ENCODE measurements at places on chromosomes 12 and 14. TPM values are rescaled to one million over a fixed set of nuclear protein-coding genes. Genes with fewer than 3 reads are reported as not detected.

DNA sequence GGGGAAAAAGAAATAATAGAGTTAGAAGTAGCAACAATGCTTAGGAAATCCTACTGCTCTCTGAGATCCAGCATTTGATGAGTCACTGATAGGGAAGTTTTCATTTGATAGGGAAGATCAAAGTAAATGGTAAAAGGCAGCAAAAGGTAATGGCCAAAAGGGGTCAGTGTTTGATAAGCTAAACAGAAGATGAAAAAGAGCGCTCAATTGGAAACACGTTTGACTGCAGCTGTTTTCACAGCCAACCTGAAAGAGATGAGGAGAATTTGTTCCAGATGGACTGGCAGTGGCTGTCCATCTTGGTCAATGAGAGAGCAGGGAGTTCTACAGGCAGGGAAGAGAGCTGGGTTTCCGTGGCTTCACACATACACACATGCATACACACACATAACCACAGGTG is 264.2 kb downstream of the TMEM132C start:
- DNase-seq, result no peak

- no peak for DNase-seq
Measured at GRCh38 chr14:80415636-80416035, 204.3 kb upstream of the DIO2 start.

DNA sequence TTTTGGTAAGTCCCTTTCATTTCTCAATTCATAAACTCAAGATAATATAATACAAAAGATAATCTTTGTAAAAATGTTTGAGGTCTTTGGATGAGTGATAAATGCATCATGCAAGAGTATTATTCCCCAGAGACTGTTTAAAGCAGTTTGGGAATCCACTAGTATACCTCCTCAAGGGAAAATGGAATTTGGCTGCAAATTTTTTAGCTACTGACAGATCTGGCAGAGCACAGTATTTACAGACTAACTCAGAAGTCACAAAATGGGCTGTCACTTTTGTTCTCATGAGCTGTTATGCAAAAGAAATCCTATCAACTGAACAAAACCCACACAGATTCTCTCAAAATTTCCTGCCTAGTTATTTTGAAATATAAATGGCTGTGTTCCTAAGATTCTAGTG is 9.9 kb downstream of the SPIC start:
- DNase-seq, result no peak

DNA sequence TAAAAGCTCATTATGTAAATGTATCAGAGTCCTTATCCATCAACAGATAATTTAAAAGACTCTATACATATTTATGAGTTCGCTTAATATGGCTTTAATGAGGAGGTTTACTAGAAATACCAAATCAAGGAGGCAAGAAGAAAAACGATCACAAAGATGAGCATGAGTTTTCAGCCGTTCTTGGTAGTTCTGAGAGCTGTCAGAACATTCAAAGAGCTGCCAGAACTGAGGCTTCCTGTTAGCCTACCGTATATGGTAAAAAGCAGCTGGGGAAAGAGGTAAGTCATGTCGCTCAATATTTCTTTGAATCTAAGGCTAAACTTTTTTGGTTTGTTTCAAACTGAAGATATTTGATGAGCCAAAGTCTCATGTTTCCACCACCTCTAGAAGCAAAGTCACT is 115.3 kb upstream of the PLXNC1 start:
- no peak for DNase-seq

SLC39A2 gene
- total RNA-seq, result not detected

DNA sequence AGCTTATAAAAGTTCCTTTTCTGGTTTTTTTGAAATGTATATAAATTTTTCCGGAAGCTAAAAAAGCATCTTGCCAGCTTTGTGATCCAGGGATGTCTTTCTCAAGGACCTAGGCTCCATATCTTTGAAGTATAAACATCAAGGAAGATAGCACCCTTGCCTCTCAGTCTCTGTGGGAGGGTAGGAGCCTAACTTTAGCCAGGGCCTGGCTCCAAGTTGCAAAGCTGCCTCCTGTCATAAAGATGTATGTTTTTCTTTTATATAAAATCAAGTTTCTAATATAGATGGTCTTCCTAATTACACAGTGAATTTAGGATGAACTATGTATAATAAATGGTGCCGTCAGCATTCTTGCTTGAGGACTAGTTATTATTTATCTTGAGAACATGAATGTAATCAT is 612.6 kb upstream of the USP15 start:
- DNase-seq, result no peak

VPS37B gene
- 15.0 TPM for total RNA-seq

- DNase-seq, result no peak
Measured at GRCh38 chr14:95045106-95045701, 112.1 kb downstream of the DICER1 start.

DNA sequence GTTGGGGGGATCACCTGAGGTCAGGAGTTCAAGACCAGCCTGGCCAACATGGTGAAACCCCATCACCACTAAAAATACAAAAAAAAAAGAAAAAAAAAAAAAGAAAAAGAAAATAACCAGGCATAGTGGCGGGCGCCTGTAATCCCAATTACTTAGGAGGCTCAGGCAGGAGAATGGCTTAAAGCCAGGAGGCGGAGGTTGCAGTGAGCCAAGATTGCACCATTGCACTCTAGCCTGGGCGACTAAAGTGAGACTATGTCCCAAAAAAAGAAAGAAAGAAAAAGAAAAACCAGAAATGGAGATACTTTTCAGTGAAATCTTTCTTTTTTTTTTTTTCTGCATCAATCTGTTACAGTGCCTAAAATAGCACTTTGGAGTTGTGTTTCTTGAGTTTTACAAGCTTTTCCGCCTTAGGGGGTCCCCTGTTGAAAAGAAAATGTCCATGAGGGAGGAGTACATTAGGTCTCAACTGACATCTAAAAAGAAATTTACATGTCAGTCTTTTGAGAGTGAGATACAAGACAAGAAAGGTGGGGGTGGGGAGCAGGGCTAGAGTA is 82.9 kb upstream of the VASH1 start:
- DNase-seq, result no peak

- no peak for DNase-seq
Measured at GRCh38 chr12:24875014-24875413, 73.9 kb downstream of the BCAT1 start.

POU6F1 gene
- total RNA-seq, result 0.74 TPM

DNA sequence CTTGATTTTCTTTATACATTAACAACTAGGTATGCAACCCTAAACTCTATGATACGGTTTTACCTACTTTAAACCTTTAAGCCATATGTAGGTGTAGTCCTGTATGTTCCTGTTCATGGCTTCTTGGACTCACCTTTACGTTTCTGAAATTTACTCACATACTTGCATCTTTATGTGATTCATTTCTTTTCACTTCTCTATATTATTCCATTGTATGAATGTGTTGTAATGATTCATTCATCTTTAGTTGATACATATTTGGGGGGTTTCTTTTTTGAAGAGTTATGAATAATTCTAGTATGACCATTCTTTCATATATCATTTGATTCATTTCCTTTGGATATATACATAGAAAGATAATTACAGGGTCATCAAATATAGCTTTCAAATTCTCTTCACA is 2.4 kb upstream of the TAS2R50 start:
- no peak for DNase-seq

GRCh38 chr12:15520844-15521243 is 198.5 kb downstream of the PTPRO start:
- DNase-seq, result no peak

- no peak for DNase-seq
Measured at GRCh38 chr14:89243286-89243685, 173.7 kb downstream of the FOXN3 start.

USP44 gene
- total RNA-seq, result 0.27 TPM

GRCh38 chr12:67520606-67521005 is 127.9 kb upstream of the DYRK2 start:
- peak; percentile 10 for DNase-seq

DNA sequence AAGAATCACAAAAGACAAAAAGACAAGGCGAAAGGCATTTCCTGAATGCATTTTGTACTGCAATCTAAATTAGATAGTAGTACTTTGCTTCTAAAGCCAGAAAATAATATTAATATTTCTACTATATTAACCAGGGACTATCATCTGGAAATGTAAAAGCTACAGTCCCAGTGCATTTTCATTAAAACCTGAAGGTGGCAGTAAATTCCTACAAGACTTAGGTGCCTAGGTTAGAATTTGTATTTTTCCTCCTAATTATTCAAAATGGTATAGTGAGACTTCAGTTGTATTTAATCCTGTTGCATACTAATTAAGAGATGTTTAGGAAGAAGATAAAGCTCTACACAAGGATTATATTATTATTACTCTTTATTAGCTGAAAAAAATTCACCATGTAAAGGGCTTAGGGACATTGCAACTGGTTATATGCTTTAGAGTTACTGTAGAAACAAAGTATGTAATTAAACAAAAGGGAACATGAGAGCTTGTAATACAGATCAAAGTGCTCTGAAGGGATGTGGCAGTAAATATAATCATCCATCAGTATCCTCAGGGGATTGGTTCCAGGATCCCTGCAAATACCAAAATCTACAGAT is 53.6 kb downstream of the BRMS1L start:
- DNase-seq, result no peak

GRCh38 chr12:101859664-101860607 is 17.4 kb upstream of the DRAM1 start:
- DNase-seq, result no peak

DNA sequence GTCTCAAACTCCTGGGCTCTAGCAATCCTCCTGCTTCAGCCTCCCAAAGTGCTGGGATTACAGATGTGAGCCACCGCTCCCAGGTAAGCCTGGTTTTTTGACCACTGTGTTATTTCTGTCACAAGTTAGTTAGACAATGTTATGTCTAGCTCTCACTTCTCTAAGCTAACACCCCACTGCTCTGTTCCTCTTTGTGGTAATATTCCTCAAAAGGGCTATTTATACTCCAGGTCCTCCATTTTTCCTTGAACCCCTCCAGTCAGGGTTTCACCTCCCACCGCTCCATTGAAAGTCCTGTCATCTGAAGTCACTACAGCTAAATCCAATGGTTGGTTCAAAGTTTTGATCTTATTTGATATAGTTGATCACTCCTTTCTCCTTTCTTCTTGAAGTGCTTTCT is 5.1 kb downstream of the IRAK3 start:
- DNase-seq, result no peak

GRCh38 chr12:96493106-96493505 is 3.7 kb downstream of the CFAP54 start:
- no peak for DNase-seq

- no peak for DNase-seq
Measured at GRCh38 chr12:54708826-54709225, 60.7 kb upstream of the DCD start.

- DNase-seq, result no peak
Measured at GRCh38 chr14:55705651-55706364, 125.8 kb downstream of the KTN1 start.

CMA1 gene
- not detected for total RNA-seq

DNA sequence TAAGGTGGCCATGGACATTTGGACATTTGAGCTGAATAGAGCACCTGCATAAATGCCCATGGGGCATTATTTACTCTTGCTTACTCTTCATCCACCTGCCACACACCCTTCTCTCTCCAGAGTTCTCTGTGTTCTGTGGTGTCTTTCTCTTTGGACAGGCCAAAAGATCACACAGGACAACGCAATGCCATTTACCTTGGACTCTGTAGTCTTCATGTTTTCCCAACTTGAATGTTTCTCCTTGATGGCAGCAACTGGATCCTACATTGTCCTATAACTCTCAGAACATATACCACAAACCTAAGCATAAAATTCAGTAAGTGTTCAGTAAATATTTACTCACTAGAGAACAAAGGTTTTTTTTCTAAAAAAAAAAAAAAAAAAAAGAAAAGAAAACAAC is 41.7 kb upstream of the PTHLH start:
- DNase-seq, result no peak

KRT6A gene
- total RNA-seq, result not detected

GIT2 gene
- total RNA-seq, result 20.7 TPM

DNA sequence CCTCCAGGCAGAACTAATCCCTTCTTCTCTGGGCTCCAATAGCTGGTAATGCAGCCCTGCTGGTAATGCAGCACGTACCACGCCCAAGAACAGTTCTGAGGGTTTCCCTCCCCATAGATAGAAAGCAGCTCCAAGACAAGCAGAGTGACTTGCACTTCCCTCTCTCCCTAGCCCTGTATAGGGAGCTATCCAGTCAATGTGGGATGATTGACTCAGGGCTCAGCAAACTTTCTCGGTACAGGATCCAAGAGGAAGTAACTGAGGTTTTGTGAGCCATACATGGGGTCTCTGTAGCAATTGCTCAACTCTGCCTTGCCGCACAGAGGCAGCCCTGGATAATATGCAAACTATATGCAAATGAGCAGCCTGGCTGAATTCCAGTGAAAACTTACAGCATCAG is 15.5 kb upstream of the FKBP4 start:
- DNase-seq, result no peak

- DNase-seq, result peak; percentile 45
Measured at GRCh38 chr12:1691123-1692007, 495 bp downstream of the ADIPOR2 start.

SIX6 gene
- total RNA-seq, result not detected

GRCh38 chr14:67569651-67570290 is 30.3 kb downstream of the PIGH start:
- no peak for DNase-seq

KRT3 gene
- not detected for total RNA-seq

DNA sequence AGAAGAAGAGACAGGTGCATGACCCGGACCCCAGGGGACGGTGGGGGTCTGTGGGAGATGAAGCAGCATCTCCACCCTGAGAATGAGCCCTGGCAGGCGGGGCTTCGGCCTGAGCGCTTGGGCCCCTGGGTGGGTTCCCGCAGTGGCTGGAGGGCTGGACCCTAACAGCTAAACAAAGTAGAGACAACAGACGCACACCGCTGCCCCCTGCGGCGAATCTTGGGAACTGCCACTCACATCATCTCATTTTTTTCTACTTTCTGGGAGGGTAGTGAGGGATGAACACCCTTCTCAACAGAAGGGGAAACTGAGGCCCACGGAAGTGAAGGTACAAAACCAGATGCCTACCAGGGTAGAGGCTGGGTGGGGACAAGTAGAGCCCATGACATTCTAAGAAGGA is 104.7 kb downstream of the RFLNA start:
- no peak for DNase-seq

MMP19 gene
- not detected for total RNA-seq

GRCh38 chr14:104296388-104297312 is 158.3 kb downstream of the KIF26A start:
- no peak for DNase-seq
